ENCODE measurements at places on chromosomes 5 and 9.

DNA sequence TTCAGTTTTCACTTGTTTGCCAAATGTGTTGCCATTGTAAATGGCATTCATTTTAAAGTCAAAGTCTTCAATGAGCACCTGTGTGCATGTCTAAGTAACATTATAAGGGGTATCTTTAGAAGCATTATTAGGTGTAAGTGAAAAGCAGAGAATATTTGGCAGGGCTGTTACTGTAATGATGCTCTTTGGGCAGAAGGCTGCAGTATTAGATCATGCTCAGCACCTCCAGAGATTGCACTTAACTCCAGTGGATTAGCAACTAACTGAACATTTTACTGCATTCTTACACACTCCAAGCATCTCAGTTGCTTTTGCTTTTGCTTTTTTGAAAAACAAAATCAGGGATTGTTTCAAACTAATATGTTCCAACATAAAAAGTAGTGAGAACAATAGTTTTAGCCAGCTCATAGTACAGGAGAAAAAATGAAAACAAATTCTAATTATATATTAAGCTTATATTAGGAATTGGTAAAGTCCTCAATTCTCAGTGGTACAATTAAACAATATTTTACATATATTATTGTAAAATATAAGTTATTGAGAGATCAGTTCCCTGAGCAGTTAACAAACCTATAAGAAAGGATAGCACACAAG lies 1740.9 kb upstream of the CDH9 start:
- DNase-seq = no peak

GRCh38 chr9:134328341-134328840 lies 2.1 kb downstream of the RXRA start:
- no peak for DNase-seq

DNA sequence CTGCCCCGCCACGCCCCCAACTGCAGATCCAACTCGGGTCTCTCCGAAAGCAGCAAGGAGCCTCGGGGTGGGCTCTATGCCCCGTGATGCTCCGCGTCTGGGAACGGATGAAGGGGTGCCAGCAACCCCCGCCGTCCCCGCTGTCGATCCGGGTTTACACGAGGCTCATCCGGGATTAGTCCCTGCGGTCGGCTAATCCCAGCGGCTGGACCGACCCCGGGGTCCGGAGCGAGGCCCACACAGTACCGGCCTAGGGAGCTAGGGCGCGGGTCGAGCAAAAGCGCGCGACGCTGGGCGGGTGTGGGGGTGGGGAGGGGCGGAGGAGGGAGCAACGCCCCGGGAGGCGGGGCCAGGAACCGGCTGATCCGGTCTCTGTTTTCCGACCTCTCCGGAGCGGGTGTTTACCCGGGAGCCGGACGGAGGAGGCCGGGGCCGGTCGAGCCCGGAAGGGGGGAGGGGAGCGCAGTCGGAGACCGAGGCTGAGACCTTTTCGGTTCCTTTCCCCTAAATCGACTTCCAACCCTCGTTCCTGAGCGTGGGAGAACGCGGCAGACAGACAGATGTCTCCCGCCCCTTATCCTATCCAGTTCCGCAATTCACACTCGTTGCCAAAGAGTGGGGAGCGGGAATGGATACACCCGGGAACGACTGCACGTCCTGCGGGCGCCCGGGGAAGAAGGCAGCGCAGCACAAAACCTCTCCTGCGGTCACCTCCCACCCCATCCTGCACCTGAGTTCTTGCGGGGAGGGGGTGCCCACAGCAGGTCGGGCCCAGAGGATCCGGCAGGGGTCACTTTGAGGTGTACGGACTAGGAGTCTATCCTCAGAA lies 28.6 kb downstream of the PCDH1 start:
- DNase-seq = peak; percentile 74

- no peak for DNase-seq
Measured at GRCh38 chr5:44729536-44729935, 79.2 kb upstream of the MRPS30 start.

DNA sequence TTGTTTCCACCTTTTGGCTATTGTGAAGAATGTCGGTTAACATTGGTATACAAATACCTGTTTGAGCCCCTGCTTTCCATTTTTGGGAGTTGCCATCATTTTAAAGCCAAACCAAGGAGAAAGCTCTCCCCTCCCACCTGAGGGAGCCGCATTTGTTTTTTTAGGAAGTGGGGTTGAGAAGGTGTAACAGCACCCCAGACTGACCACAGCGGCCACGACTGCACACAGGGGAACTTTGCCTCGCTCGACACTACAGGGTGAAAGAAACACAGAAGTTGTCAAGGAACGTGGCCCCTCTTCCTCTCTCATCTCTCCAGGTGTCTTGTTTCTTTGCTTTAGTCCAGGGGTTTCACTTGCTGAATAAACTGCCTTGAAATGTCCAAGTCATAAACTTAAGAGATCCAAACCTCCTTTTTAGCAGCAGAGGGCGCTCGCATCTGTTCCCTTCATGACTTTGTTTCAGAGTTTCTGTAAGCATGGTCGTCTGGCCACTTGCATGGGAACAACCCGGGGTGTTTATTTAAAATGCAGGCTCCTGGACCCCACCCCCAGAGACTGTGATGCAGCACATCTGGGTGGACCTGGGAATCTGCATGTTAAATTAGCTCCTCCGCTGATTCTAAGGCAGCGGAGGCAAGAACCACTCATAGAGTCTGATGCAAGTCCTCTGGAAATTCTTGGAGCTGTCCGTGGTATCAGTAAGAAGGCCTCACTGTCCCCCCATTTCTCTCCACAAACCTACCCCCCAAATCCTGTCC lies 2.1 kb upstream of the TTLL11 start:
- DNase-seq = peak; percentile 45

DNA sequence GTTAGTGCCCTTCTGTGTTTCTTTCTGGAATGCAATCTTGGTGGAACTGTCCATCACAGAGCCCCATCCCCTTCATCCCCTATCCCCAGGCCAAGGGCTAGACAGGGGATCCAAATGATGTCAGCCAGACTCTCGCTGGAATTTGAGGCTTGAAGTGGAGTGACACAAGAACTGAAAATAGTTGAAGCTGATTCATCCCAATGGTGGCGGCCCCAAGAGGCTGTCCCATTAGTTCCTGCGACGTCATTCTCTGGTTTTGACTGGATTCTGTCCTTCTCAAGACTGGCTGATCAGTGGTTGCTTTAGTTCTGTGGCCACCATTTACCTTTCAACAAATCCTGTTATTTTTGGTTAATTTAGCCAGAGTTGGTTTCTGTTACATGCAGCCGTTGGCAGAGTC lies 59.9 kb downstream of the SUB1 start:
- peak; percentile 50 for DNase-seq

GRCh38 chr5:103561685-103562452 lies 720 bp downstream of the NUDT12 start:
- no peak for DNase-seq

All from fibroblast of upper back skin (primary cell).